ENCODE measurements at places on chromosomes 6 and 20.
A peak's percentile ranks its signal among the peaks of the same experiment; 100 is the strongest.

GRCh38 chr6:23964865-23965264 is 161.2 kb upstream of the NRSN1 start:
- no peak for DNase-seq

DNA sequence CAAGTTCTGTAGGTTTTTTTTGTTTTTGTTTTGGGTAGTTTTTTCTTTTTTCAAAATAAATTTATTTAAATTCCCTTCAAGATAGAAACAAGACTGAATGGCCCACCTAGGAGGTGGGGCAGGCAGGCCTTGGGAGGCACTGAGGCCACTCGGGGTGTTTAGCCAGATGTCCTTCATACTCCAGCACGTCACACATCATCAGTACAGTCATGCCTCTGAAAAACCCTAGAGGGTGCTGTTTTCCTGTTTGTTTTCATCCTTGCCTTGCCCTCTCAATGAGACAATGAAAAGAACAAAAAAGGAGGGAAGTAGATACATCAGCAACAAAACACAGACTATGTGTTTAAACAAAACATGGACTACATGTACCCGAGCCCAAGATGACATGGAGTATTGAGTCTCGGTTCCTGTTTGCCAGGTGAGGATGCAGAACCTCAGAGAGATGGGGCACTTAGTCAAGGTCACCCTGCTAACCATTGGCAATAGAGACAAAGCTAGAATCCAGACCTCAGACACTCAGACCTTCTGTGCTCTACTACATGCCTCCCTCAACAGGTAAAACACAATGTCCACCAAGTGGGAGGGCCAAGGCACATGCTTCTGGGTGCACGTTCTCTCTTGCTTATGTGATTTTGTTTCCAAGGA is 26.8 kb upstream of the CLIC5 start:
- peak; percentile 9 for DNase-seq

- peak; percentile 43 for DNase-seq
These were observed 175.9 kb downstream of the ZDHHC14 start for GRCh38 chr6:157556671-157557430.

DNA sequence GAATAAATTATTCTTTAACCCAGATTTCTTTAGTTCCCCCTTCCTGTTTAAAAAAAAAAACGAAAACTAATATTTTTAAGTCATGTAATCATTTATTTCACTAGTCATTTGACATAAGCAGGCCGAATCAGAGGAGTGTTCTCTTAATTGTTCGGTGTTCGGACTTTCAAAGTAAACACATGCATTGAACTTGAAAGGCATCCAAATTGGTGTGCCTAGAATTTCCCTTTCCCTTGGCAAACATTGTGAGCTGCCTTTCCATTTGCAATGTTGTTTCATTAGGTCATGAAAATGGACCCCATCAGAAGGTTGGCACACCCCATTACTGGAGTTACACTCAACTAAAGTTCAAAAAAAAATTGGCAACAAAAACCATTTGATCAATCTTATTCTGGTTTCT is 283.0 kb upstream of the MARCKS start:
- DNase-seq, result no peak

DNA sequence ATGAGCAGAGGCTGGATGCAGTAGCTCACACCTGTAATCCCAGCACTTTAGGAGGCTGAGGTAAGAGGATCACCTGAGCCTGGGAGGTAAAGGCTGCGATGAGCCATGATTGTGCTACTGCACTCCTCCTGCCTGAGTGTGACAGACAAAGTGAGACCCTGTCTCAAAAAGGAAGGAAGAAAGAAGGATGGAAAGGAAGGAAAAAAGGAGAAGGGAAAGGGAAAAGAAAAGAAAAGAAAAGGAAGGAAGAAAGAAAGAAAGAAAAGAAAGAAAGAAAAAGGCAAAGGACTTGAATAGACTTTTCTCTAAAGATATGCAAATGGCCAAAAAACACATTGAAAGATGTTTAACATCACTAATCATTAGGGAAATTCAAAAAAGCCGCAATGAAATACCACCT is 215.3 kb upstream of the MYLIP start:
- no peak for DNase-seq

- no peak for DNase-seq
These were observed 106.7 kb upstream of the AHI1 start for GRCh38 chr6:135604035-135604860.

- DNase-seq, result no peak
These were observed 62.6 kb upstream of the FAM83B start for GRCh38 chr6:54784011-54784410.

GRCh38 chr6:107308677-107309076 is 150.7 kb downstream of the PDSS2 start:
- no peak for DNase-seq

DNA sequence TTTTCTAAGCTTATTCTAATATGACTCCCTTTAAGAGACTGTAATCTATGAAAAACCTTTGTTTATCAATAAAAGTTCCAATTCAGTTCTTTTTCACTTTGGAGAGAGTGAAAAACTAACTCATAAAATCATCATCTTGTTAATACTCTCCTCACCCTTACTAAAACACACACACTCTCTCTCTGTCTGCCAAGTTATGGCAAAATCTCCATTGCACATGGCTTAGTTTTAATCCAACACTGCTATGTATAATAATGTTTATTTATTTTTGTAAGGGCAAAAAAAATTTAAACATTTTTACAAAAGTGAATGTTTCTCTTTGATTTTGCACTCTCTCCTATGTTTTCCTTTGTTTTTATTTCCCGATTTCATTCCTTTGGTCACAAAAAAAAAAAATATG is 253.2 kb downstream of the BMP7 start:
- no peak for DNase-seq

DNA sequence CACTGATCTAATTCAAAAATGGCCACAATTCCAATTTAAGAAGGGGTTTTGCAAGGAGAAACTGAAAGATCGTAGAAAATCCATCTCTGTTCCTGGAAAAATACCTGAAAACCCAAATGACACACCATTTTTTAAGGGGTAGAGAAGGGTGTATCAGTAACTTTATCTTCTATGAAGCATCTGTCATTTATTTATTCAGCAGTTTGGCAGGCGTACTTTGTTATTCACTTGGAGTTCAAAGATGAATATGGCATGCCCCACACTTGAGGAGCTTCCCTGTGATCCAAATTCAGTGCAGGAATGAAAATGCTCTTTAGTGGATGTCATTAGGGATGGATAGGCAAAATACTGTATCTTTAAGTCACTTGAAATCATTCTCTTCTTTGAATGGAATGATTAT is 7.2 kb downstream of the HINT3 start:
- no peak for DNase-seq

Data from GM06990 (cell line).